GM03348 (cell line): ENCODE measurements at places on chromosomes 3 and 15.
A peak's percentile ranks its signal among the peaks of the same experiment; 100 is the strongest.

- DNase-seq, result no peak
Observed at GRCh38 chr15:78440375-78441373, 2.7 kb downstream of the IREB2 start.

- DNase-seq, result peak; percentile 3
Observed at GRCh38 chr3:117820658-117821299, 1111.2 kb downstream of the TUSC7 start.

GRCh38 chr3:152121270-152121636 is 147.5 kb upstream of the MBNL1 start:
- peak; percentile 72 for DNase-seq

GRCh38 chr3:23676093-23676492 is 129.7 kb upstream of the UBE2E1 start:
- peak; percentile 24 for DNase-seq

- DNase-seq, result no peak
Observed at GRCh38 chr3:142225885-142226215, 465 bp upstream of the GK5 start.

GRCh38 chr3:116579840-116580239 is 129.7 kb upstream of the TUSC7 start:
- peak; percentile 5 for DNase-seq

DNA sequence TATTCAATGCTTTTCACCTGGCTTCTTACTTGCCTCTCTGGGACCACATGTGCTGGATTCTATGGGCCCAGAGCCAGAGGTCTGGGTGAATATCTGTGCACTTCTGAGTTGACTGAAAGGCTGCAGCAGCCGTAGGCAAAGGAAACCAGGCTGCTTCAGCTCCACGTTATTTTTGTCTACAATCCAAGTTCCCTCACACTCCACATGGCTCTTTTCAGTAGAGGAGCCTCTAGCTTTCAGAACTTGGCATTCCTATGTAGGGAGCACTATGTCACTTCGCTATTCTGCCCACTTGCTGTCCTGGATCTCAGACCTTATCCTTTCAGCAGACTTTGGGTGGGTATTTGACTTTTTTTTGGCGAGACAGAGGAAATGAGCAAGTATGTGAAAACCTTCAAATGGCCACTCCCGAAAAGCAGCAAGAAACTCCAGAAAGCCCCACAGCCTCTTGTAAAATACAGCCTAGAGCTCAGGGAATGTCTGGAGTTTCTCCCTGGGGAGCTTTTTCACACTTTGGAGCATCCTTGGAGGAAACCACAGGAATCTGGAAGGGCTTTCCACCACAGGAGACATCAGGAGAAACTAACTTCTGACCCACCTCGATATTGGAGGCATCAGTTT is 80.9 kb downstream of the DUT start:
- peak; percentile 69 for DNase-seq

DNA sequence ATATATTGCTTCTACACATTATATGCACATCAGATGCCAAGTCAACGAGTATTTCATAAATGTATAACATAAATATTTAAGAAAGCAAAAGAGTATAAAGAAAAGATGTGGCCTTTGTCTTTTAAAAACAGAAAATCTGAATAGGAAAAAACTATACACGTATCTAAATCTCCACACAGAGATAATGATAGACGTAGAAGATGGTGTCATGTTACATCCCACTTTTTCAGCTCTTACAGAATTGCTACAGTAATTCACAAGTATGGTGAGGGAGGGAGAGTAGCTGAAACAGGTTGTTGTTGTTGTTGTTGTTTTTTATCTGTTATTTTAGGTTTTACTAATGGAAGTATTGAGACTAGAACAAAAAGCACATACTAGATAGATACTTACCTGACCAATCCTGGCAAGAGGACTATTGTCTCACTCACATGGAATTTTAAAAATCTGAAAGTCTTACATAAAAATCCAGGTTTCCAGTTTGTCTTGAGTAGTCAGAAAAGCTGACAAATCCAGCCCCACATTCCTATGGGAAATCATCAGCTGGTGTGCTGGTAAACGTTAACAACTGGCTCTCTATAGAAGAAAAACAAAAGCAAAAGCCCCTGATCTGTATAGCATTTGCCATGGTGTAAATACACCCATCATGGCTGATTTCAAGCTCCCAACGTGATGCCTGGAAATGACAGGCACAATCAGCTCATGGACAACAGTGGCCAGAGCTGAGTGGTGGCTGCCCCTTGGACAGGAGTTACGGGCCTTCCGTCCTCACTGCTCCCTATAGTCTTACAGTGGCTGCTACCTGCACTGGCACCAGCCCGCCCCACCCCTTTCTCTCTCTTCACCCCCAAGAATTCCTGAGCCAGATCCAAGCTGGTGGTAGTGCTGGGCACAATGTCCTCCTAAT is 47.4 kb upstream of the VGLL4 start:
- peak; percentile 52 for DNase-seq

- peak; percentile 25 for DNase-seq
Observed at GRCh38 chr15:48510976-48511375, 134.5 kb downstream of the FBN1 start.

DNA sequence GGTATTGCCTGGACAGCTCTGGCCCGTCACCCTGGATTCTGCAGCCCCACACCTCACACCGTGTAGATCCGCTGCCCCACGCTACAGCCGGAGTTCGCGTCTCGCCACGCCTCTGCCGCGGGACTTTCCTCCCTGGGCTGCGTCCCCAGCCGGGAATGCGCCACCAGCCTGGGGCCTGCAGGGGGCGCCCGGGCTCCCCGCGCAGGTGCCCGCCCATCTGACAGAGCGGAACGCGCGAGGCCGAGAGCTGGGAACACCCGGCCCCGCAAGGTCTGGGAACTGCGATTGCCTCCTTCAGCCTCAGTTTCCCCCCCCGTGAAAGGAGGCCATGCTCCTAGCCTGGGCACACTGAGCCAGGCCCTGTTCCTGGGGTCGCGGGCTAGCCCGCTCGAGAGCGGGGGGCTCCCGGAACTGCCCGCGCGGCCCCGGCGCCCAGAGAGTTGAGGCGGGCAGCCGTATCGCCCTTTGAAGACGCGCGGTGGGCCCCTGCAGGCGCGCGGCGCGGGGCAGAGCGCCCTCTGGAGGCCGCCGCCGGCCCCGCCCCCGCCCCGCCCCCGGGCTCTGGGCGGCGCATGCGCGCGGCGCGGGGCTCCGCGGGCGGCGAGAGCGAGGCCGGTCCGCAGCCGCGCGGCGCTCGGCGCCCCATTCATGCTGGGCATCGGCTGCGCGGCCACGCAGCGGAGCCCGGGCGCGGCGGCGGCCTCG is at the start of gene PLXNA1:
PLXNA1 (plus strand) TSS at position 645 of the 705 bp plus-strand sequence. CDS start 5,479 bp downstream, outside the sequence.
- peak; percentile 98 for DNase-seq

- no peak for DNase-seq
Observed at GRCh38 chr3:49511639-49512038, 41.6 kb downstream of the DAG1 start.

DNA sequence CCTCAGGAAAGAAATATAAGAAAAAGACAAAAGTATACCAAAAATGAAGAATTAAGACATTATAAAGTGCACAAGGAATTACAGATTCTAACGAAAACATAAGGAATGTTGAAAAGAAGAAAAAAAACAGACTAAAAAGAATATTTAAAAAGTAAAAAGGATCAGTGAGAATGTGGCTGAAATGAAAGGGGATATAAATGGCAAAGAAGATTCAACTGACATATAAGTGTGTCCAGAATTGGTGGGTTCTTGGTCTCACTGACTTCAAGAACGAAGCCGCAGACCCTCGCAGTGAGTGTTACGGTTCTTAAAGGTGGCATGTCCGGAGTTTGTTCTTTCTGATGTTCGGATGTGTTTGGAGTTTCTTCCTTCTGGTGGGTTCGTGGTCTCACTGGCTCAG is 44.8 kb downstream of the DCBLD2 start:
- no peak for DNase-seq

GRCh38 chr3:145145461-145145860 is 1015.5 kb downstream of the PLOD2 start:
- no peak for DNase-seq

DNA sequence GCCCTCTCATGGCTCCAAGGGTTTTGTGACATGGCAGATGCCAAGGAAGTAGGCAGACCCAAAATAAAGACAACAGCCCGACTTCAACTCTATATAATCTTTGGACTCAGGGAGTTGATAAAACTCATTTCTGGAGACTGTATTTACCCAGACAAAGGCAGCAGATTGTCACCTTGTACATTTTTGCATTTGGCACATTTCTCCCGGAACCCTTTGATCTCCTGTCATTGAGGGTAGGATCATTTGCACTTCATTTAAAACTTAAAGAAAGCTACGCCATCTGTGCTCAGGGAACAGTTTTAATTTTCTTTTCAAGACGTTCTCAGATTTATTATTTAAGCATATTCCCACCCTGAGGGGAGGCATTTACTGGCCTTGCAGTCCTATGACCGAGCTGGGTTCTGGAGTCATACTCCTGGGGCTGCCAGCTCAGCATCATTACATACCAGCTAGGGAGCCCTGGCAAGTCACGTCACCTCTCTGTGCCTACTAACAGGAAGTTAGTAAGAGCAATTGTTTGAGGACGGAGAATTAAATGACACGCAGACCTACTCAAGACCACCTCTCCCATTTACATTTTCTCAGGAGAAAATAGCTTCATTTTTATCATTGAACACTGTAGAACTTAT is 5.9 kb downstream of the CDCP1 start:
- DNase-seq, result no peak

GRCh38 chr15:100336061-100336460 is 5.7 kb downstream of the ADAMTS17 start:
- DNase-seq, result no peak

DNA sequence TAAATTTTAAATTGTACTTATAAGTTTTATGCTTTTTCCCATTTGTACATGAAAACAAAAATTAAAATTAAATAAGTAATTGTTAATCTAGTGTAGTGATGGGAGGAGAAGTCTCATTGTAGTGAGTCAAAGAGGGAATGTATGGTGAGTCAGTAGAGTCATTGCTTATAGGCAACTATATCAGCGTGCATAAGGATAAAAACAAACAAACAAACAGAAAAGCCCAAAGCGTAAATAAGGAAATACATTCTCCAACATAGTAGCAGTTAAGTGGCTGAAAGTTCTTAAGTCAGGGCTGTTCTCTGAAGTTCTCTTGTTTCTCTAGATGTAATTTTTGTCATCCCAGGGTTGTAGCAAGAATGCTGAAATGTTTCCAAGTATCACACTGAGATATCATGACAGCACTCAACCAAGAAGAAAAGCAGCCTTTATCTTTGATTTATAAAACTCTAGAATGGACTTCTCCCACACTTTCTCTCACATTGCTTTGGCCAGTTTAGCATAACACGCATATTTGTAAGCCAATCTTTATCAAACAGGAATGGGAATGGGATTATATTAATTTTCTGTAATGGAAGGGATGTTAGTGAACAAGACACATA is 184.1 kb upstream of the TP63 start:
- DNase-seq, result no peak

GRCh38 chr3:152836269-152836668 is 1.3 kb downstream of the P2RY1 start:
- no peak for DNase-seq

DNA sequence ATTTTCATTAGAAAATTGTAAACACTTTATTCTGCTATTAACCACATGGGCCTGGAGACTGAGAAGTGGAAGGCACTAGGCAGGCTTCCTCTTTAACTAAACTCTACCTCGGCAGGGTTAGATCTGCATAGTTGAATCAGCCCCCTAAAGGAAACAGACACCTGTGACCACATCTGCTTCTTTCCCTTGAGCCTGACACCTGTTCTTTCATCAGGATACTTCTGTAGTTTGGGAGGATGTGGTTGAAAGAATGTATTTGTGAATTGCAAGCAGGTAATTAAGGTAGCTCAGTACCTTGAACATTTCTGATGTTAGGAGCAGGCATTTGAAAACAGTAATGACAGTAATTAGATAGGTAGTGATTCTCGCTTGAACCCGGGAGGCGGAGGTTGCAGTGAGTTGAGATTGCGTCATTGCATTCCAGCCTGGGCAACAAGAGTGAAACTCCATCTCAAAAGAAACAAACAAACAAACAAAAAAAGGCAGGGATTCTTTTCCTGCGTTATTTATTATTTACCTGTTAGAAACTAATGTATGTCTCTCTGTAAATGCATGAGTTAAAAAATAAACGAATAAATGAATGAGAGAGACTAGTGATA is 468.5 kb downstream of the NLGN1 start:
- DNase-seq, result no peak

GRCh38 chr3:169542331-169542751 is 121.2 kb downstream of the MECOM start:
- no peak for DNase-seq

- no peak for DNase-seq
Observed at GRCh38 chr15:41258750-41259471, 27.8 kb downstream of the CHP1 start.

GRCh38 chr3:17747174-17747889 is 4.9 kb upstream of the TBC1D5 start:
- no peak for DNase-seq

DNA sequence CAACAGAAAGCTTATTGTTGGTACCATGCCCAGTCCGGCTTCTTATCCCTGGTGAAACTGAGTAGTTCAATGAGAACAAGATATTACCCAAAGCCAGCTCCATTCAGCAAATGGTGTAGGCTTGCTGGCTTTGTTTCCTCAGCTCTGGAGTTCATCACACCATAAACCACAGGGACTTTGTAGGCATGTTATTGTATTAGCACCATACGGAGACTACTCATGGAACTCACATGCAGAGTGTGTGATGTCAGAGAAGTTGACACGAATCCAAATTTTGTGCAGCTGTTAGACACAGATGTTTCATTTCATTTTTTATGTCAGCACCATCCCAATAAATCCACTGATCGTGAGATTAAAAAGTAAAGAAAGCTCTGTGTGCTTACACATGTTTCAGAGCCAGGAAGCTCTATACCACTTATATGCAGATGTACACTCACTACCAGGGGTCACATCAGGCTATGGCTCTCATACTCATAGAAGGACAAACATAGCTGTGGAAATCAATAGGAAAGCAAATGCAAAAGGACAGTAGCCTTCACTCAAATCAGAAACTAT is 63.4 kb upstream of the LEKR1 start:
- peak; percentile 36 for DNase-seq

- DNase-seq, result no peak
Observed at GRCh38 chr3:119326976-119327375, 32.8 kb downstream of the ARHGAP31 start.
